Uterus (tissue), 4 donors: ENCODE measurements at places on chromosomes 6 and 20. TPM values are rescaled to one million over a fixed set of nuclear protein-coding genes. Genes with fewer than 3 reads are reported as not detected.
A peak's percentile ranks its signal among the peaks of the same experiment; 100 is the strongest.

DNA sequence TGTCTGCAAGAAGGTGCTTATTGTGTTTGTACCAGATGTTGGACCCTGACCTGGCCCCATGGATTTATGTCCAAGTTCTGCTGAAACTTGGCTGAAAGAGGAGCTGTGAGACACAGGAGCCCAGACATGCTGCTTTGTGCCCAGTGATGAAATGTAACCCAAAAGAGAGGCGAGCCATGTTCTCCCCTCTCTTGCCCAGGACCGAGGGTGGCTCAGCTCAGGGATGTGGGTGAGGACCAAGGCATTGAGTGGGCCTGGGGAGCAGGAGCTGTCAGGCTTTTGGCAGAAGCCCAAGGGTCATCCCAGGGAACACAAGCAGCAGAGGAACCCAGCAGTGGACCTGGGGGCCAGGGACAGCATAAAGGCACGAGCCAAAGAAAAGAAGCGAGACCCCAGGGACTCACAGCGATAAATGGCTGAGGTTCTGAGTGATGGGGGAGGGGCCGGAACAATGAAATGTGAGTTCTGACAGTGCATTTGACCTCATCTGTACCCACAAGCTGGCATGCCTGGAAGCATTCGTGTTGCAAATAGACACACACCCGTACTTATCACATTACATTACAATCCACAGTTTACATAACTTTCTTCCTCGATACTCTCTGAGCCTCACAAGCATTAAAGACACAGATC is 363.4 kb upstream of the JARID2 start:
- H3K4me3 ChIP-seq: no peak overlapping the region
- H3K36me3 ChIP-seq: no peaks in the 10 kb centered on the region
- DNase-seq: no peak
- no peak overlapping the region for H3K27ac ChIP-seq

GRCh38 chr6:34515473-34516387 is 40.4 kb downstream of the SPDEF start:
- no peaks in the 10 kb centered on the region for H3K4me1 ChIP-seq
- no peaks in the 10 kb centered on the region for H3K27me3 ChIP-seq
- H3K27ac ChIP-seq: no peak overlapping the region
- no peaks in the 10 kb centered on the region for H3K36me3 ChIP-seq
- DNase-seq: peak; percentile 3
- H3K4me3 ChIP-seq: no peak overlapping the region

DNA sequence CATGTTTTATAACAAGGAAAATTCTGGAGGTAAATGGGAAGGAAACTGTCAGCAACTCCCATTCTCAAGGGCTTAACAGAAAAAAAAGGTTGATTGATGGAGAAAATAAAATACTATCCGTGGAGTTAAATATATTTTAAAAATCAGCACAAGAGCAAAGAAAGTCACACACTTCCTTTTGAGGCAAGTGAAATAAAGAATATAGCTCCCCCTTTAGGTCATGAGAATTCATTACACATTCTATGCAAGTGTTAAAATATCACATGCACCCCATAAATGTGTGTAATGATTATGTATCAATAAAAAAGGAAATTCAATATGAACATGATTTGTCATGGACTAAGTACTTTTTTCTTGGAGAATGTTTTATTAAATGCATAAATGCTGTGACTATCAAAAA is 349.2 kb downstream of the TPBG start:
- no peak overlapping the region for H3K27ac ChIP-seq
- no peak overlapping the region for H3K4me3 ChIP-seq
- no peaks in the 10 kb centered on the region for H3K27me3 ChIP-seq
- no peaks in the 10 kb centered on the region for H3K36me3 ChIP-seq
- no peaks in the 10 kb centered on the region for H3K4me1 ChIP-seq

DNA sequence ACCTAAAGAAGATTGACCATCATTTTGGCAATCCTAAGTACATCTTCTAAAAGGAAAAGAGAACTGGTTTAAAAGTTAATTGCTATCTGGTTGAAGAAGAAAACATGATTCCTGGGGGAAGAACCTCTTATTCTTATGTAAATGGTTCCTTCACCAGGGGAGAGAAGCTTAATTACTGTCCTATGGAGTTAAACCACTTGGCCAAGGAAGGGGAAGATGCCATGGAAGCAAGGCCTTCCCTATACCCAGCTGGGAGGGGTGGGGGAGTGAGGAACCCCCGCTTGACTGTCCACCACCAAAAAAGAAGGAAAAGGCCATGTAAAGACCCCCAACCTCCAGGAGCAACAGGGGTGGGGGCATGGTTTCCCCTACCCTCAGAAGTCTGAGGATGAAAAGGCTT is 962.1 kb downstream of the GRIK2 start:
- no peak overlapping the region for H3K4me3 ChIP-seq
- H3K27ac ChIP-seq: no peak overlapping the region
- H3K36me3 ChIP-seq: no peaks in the 10 kb centered on the region
- DNase-seq: no peak
- no peaks in the 10 kb centered on the region for H3K27me3 ChIP-seq
- H3K4me1 ChIP-seq: no peaks in the 10 kb centered on the region

DNA sequence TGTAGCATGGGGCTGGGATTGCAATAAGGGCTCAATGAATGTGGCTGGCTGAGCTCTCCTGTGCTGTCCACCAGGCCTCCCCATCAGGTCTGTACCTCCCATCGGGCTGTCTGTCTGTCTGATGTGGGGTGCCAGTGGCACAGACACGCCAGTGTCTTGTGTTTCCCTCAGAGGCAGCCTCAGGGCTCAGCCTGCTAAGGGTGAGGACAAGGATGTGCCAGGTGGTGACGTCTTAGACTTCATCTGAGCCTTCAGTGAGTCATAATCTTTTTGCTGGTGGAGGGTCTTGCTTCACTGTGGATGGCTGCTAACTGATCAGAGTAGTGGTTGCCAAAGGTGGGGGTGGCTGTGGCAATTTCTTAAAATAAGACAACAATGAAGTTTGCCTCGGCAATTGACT is 194.7 kb downstream of the NRN1 start:
- no peaks in the 10 kb centered on the region for H3K27me3 ChIP-seq
- H3K36me3 ChIP-seq: no peaks in the 10 kb centered on the region
- H3K4me1 ChIP-seq: no peaks in the 10 kb centered on the region
- no peak for DNase-seq

DNA sequence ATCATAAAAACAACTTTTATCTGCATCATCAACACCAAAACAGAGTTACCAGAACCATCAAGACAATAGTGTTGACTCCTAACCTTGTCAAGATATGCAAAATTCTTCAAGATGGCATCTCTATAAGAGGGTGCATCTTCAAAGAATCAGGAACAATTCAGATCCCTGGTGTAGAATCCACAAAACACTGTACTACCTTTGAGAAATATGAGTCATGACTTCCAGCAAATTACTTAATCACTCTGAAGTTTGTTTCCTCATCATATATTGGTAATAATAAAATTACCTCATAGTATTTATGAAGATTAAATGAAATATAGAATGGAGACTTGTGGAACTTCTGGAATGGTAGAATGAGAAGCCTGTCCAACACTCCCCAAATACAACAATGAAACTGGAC is 221.3 kb upstream of the SUPT3H start:
- H3K4me3 ChIP-seq: no peak overlapping the region
- no peaks in the 10 kb centered on the region for H3K36me3 ChIP-seq
- H3K4me1 ChIP-seq: no peaks in the 10 kb centered on the region
- no peak for DNase-seq

GRCh38 chr6:108741331-108741989 is 106.8 kb upstream of the ARMC2 start:
- no peak for DNase-seq
- no peak overlapping the region for H3K4me3 ChIP-seq
- H3K27me3 ChIP-seq: no peaks in the 10 kb centered on the region
- no peaks in the 10 kb centered on the region for H3K36me3 ChIP-seq

DNA sequence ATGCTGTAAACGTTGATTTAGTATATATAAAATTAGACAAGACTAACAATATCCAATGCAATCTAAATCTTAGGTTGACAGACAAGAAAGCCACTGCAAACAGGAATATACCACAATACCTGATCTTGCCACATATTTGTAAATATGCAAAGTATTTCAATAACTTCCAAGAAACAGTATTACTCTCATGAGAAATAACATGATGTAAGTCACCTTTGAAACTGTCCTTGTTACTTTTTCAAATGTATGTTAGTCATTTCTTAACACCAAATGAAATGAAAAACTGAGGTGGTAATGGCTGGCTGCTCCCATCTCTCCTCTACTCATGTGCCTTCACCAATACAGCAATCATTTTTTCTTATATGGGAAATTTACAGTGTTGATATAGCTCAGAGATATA is 118.7 kb downstream of the ATG5 start:
- H3K27me3 ChIP-seq: no peaks in the 10 kb centered on the region
- DNase-seq: no peak
- no peak overlapping the region for H3K4me3 ChIP-seq
- H3K36me3 ChIP-seq: no peaks in the 10 kb centered on the region

DNA sequence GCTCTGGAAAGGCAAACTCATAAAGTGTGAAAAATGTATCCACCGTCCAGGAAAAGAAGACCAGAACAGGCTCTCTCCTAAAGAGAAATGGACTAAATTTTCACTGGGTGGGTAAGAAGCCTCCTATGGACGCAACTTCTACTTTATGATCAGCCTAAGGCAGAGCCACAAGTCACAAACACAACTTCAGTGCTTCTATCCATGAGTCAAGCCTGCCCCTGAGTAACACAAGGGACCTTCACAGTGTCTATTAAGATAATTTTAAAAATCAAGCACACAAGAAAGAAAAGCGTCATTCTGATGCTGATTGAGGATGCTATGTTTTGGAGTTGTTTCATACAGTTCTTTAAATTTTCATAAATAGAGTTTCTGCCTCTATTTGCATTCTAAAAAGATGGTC is 601.7 kb upstream of the ARID1B start:
- H3K27me3 ChIP-seq: no peaks in the 10 kb centered on the region
- DNase-seq: no peak
- no peaks in the 10 kb centered on the region for H3K36me3 ChIP-seq

- no peak for DNase-seq
- H3K27ac ChIP-seq: no peak overlapping the region
- H3K36me3 ChIP-seq: no peaks in the 10 kb centered on the region
- H3K4me3 ChIP-seq: no peak overlapping the region
These were observed 372.0 kb downstream of the PREX1 start for GRCh38 chr20:48455651-48456365.

GRCh38 chr6:155100087-155100486 is 105.0 kb downstream of the TIAM2 start:
- H3K36me3 ChIP-seq: no peaks in the 10 kb centered on the region
- H3K27ac ChIP-seq: no peak overlapping the region
- H3K4me1 ChIP-seq: no peaks in the 10 kb centered on the region
- no peaks in the 10 kb centered on the region for H3K27me3 ChIP-seq

- no peaks in the 10 kb centered on the region for H3K27me3 ChIP-seq
- no peak overlapping the region for H3K4me3 ChIP-seq
- H3K4me1 ChIP-seq: no peaks in the 10 kb centered on the region
- H3K27ac ChIP-seq: no peak overlapping the region
- no peak for DNase-seq
These were observed 25.8 kb upstream of the SLC17A3 start for GRCh38 chr6:25899580-25900408.

DNA sequence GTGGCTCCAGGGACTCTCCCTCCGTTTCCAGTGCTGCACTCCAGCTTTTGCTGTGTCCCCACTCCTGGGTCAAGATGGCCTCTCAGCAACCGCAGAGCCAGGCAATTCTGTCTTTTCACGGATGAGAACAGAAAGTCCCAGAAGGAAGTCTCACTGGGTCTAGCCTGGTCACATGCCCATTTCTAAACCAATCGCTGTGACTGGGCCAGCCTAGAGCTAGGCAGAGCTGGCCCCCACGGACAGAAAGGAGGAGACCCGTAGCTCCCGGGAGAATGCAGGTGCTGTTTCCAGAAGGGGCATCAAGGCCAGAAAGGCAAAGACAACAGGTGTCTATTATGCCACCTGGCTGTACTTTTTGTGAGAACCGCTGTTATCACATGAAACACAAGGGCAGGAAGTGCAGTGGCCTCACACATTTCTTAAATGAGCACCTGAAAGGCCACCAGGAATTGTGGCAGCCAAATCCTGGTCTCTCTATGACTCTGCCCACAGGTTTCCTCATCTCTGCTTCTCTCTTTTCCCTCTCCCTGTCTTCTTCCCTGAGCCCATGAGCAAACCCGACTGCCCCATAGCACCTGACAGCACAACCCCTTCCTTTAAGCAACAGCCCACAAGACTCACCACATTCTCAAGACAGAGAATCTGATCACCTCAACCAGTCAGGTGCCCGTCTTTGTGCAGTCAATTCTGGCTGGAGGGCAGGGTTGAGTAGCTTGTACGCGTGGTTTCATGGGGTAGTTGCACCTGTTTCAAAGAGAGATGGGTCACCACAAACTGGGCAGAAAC is 37.1 kb upstream of the B4GALT5 start:
- no peaks in the 10 kb centered on the region for H3K4me1 ChIP-seq
- DNase-seq: no peak
- H3K27ac ChIP-seq: peak overlapping the region; percentile 44
- no peaks in the 10 kb centered on the region for H3K36me3 ChIP-seq
- H3K27me3 ChIP-seq: no peaks in the 10 kb centered on the region

DNA sequence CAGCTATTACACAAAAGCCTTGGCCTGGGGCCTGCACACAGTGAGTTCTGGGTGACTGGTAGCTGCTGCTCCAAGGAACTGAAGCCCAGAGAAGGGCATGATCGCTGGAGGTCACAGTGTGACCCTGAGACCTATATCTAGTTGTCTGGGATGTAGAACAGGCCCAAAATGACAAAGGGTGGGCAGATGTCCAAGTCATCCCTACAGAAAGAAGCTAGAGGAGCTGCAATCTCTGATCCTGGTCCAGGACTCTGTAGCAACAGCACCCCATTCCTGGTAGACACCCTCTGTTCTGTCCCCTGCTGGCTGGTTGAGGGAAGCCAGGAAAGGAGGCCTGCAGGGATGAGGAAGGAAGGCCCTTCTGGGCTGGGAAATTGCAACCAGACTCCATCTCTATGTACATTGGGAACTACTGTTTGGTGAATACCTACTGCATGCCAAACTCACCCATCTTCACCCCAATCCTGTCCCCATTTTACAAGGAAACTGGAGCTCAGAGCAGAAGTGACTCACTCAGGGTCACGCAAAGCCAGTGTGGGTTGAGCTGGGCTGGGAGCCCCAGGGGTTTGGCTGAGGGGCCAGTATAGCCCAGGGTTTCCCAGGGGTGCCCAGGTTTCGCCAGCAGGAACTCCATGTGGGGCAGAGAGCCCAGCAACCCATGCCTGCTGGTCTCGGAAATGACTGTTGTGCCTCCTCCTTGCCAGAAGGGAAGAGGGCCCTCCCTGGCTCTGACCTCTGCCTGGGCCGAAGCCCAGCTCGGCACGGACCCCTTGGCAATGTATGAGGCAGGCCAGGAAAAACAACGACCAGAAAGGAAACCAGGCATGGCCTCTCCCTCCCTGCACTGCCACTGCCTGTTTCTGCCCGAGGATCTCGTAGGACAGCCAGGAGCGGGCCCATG is 44.9 kb upstream of the TLDC2 start:
- no peak overlapping the region for H3K4me3 ChIP-seq
- H3K4me1 ChIP-seq: peaks cover 16% of the 10 kb centered on the region
- peak overlapping the region; percentile 86 for H3K27ac ChIP-seq
- no peaks in the 10 kb centered on the region for H3K36me3 ChIP-seq
- peak; percentile 68 for DNase-seq
- no peaks in the 10 kb centered on the region for H3K27me3 ChIP-seq

The NANP gene
- 10.9 TPM for total RNA-seq

The TGM3 gene
- total RNA-seq: not detected

The POU3F2 gene
- total RNA-seq: not detected

The SEMG1 gene
- not detected for total RNA-seq

The ZBTB46 gene
- total RNA-seq: 45.5 TPM

The LY6G6F gene
- not detected for total RNA-seq
